ENCODE measurements at places on chromosomes 7 and 10.

DNA sequence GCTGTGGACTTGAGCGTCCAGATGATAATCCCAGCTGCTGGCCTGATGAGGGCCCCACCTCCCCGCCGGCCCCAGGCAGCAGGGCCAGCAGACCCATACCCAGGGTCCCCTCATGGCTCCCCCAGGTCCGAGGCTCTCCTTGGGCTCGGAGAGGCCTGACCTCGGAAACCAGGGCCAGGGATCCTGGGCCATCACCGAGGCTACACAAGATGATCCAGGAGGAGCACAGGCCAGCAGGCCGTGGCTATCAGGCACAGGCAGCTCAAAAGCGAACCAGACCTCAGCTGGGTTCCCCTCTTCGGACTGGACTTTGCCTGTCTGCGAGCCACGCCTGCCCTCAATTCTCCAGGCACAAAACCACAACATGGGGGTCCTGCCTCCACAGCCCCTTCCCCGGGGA, 17.4 kb downstream of the PDGFA start:
- no peak for DNase-seq

DNA sequence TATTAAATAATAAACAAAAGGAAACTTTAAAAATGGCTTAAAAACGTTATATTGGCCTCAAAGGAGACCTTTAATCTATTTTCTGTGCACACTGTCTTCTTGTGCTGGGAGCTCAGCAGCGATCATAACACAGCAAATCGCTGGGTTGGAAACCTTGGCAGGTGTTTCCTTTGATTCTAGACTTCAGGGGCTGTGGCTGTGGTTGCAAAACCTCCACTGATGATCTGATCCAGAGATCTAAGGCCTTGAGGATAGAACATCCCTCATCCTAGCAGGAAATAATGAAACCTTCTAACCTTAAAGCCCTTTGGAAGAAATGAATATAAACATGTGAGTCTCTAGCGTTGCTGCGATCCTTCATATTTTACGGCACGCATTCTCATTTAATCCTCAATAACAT, 29.8 kb downstream of the CDHR3 start:
- no peak for DNase-seq

DNA sequence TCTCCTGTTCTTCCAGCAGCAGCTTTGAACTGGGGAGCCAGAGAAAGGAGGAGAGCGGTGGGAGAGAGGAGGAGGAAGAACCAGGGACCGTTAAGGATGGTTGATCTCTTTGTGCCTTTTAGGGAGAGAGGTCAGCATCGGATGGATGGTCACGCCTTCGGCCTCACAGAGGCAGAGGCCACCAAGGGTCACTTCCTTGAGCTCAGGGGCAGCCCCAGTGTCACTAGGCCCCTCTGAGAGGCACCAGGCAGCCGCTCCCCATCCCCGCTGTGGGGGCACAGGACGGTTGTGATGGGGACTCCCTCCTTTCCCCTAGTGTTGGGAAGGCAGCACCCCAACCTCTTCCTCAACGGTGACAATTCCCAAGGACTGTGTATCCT, 121.4 kb downstream of the DNAJB6 start:
- no peak for DNase-seq

DNA sequence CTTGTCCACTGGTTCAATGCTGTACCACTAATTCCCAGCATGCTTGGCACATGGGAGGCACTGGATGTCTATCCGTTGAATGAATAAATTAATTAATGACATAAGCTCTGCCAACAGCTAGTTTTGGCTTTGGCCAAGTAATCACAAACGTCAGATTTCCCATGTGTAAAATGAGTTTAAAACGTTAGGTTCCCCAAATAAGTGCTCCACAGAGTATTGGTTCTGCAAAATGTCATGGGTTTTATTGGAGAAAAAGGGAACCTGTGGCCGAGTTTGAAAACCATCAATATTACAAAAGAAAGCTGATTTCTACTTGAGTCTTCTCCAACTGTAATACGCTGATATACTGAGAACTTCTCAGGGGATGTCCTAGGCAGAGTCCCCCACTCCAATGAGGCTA, 23.2 kb downstream of the ELMO1 start:
- no peak for DNase-seq

GRCh38 chr10:17413876-17414275, 40.5 kb downstream of the ST8SIA6 start:
- DNase-seq = no peak

- DNase-seq = no peak
Observed at GRCh38 chr10:32445036-32445435, 904 bp upstream of the CCDC7 start.

DNA sequence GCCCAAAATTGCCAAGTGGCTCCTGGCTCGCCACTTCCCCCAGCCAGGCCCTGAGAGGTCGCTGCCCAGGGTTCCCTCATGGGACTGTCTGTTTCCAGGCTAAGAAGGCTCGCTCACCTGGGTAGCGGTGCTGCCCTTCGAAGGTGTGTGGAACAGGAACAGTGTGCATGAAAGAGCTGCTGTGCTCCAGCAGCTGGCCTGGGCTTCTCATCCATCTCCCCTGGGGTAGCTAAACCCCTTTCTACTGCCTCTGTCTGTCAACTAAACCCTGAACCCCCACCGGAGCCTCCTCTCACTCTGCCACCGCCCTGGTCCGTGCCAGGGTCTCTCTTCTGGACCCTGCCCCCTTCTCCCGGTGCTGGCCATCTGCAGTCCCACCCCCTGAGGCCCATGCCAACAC, 152.9 kb downstream of the EBF3 start:
- DNase-seq = no peak

DNA sequence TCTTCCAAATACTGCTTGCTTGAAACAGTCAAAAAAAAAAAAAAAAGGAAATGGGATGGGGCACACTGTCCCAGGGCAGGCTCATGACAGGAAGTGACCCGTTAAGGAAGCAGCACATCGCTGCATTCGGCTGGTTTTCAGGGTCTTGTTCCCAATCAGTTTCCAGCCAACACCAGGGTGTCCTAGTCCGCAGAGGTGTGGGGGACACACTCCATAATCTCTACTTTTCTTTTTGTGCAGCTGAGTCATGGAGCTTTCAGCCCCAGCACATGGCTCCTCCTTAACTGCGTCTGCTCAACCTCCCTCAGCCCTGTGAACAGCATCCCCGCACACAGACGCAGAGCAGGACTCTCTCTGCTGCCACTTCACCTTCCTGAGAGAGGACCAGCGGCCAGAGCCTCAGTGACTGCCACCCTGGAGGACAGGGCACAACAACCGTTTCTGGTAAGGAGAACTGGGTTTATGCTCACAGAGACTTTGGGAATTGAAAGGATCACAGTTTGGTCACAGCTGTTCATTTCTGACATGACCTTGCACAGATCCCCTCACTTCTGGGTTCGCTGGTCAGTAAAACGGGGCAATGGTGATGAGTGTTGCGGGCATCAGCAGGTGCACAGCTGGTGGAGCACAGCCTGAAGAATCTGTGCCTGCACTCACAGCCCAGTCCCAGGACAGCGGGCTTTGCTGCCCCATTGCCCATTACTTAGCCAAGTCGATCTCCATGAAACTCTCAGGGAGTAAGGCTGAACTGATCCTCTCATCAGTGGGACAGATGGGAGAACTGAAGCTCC, at the start of gene GIMAP5:
Gene GIMAP5, plus strand, starts transcription at position 154 of the 791 bp plus-strand sequence. CDS start 3,467 bp downstream, outside the sequence.
- no peak for DNase-seq

GRCh38 chr10:103752680-103753248, 102.6 kb downstream of the SH3PXD2A start:
- DNase-seq = no peak

DNA sequence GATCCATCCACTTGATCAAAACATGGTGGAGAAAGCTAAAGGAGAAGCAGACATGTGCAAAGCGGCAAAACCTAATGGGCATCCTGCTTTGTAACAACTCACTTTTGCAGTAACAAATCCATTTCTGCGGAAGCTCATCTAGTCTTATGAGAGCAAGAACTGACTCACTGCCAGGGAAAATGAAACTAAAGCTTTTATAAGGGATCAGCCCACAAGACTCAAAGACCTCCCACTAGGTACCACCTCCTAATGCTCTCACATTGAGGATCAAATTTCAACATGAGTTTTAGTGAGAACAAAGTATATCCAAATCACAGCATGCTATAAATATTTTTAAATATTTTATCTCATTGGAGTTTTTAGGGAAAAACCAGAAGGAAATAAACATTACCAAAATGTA, 120.1 kb upstream of the GNAI1 start:
- DNase-seq = no peak

DNA sequence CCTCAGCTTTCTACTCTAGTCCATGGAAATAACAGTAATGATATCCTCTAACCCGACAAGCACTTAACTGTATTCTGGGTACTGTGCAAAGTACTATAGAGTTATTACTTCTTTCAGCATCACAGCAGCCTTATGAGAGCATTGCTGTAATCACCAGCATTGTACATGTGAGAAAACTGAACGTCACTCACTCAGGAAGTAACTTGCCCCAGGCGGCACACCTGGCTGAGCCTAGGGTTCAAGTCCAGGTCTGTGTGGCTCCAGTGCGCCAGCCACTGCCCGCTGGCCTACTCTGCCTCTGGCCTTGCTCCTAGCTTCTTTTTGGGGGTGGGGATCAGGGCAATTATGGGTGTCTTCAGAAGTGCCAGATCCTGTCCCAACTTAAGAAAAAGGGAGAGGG, 50.5 kb downstream of the ZMIZ1 start:
- no peak for DNase-seq

DNA sequence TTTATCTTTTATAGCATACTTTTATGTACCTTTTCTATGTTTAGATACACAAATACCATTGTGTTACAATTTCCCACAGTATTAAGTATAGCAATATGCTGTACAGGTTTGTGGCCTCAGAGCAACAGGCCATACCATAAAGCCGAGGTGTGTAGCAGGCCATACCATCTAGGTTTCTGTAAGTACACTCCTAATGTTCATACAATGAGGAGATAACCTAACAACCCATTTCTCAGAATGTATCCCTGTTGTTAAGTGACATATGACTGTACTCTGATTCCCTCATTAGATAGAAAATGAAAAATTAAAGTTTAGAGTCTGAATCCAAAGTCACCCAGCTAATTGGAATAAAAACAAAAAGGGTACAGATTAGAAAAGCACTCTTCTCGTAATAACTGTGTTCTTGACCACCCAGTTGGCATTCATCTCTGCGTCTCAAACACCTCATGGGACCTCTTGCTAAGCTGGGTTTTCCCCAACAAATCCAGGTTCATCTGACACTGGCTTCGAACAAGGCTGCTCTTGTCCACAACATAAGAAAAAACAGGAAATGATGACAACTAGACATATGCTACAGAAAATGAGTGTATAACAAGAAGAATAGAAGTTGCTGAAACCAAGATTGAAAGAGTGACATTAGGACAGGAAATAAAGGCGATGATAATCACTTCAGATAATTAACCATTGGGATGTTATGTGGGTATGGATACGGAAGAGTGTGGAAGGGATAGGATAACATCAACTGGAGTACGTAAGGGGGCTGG, 1.4 kb downstream of the NDUFB8 start:
- no peak for DNase-seq

GRCh38 chr10:104139221-104139620, 17.2 kb downstream of the SFR1 start:
- DNase-seq = no peak

GRCh38 chr7:70392877-70393435, 739.0 kb upstream of the GALNT17 start:
- DNase-seq = no peak

GRCh38 chr10:121260377-121260776, 337.9 kb downstream of the FGFR2 start:
- DNase-seq = no peak

DNA sequence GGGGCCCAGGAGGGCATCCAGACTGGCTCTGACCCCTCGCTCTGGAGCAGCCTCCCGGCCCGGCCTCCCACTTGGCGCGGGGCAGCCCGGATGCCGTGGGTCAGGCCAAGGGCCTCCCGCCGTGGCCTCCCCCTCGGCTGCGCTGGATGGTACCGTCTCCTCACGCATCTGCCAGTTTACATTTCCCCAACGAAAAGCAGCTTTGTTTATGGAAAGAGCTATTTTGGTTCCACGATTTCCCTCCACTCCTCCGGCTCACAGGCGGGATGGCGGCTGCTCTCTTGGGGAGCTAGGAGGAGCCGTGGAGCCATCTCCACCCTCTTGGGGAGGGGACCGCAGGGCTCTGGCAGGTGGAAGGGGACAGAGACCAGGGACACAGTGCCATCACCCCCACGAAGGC, 93.2 kb upstream of the MYL10 start:
- DNase-seq = no peak

DNA sequence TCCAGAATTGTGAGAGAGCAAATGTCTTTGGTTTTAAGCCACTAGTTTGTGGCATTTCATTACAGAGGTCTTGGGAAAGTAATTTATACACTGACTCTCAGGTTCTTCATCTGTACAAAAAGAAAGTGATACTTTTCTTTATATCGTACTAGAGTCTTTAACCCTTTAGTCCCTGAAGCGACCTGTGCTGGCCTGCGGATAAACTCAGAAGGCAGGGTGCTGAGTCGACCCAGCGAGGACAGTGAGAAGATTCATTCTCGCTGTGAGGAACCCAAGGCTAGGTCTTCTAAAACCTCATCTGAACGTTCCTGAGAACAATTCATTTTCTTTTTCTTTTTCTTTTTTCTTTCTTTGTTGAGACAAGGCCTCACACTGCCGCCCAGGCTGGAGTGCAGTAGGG, 514.2 kb upstream of the MGMT start:
- DNase-seq = no peak

DNA sequence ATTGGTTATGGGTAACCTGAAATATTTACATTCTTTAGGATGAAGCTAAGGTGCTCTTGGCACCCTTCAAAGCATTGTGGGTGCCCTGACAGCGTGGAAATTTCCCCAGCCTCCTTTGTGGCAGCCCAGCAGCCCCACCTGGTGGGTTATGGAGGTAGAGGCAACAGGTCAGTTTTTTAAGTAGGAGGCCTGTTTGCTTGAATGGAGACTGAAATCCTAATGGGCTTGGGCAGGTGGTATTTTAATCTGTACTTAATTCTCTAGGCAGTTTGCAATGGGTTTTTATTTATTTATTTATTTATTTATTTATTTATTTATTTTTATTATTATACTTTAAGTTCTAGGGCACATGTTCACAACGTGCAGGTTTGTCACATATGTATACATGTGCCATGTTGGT, 139.4 kb downstream of the EPC1 start:
- peak; percentile 30 for DNase-seq

DNA sequence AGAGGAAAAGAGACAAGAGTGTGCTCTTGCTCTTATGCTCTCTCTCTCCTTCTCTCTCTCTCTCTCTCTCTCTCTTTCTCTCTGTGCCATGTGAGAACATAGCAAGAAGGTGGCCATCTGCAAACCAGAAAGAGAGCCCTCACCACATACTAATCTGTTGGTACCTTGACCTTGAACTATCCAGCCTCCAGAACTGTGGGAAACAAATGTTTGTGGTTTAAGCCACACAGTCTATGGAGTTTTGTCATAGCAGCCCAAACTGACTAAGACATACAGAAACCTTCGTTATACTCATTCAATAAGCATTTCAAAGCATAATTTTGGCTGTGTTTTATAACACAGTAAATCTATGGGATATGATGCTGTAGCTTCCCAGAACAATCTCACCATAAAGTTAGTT, 56.4 kb upstream of the PLPP4 start:
- DNase-seq = no peak
